ENCODE measurements at places on chromosomes 16 and 17. TPM values are rescaled to one million over a fixed set of nuclear protein-coding genes. Genes with fewer than 3 reads are reported as not detected.

Gene ROGDI
- 7.1 TPM for total RNA-seq

GRCh38 chr17:50903604-50904517, 37.7 kb upstream of the TOB1 start:
- no peak for DNase-seq
- no peaks in the 10 kb centered on the region for H3K36me3 ChIP-seq
- H3K4me3 ChIP-seq: peak overlapping the region; percentile 2
- peaks cover 30% of the 10 kb centered on the region for H3K4me1 ChIP-seq
- H3K27me3 ChIP-seq: peaks cover 7% of the 10 kb centered on the region
- H3K27ac ChIP-seq: peak overlapping the region; percentile 82

GRCh38 chr16:7315813-7316212, 16.8 kb upstream of the RBFOX1 start:
- DNase-seq: no peak
- H3K4me3 ChIP-seq: no peak overlapping the region
- H3K27ac ChIP-seq: no peak overlapping the region
- H3K27me3 ChIP-seq: no peaks in the 10 kb centered on the region
- H3K4me1 ChIP-seq: no peaks in the 10 kb centered on the region
- H3K36me3 ChIP-seq: no peaks in the 10 kb centered on the region

Gene E4F1
- 27.5 TPM for total RNA-seq

DNA sequence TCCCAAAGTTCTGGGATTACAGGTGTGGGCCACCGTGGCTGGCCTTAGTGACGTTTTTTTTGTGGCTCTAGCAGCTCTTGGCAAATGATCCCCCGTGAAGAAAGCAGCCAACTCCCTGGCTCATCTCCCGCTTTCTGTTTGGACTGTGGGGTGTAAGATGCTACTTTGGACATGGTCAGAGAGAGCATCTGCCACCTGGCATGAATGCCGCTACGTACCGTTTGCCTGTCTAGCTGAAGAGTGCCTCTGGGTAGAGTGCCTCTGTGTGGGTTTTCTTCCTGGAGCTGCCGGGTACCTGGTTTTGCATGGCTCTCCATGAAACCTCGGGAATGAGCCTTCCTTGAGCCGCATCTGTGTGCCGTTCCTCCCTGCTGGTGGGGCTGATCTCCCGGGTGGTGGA, 34.3 kb downstream of the NDEL1 start:
- no peaks in the 10 kb centered on the region for H3K4me1 ChIP-seq
- DNase-seq: no peak
- peaks cover 5% of the 10 kb centered on the region for H3K36me3 ChIP-seq
- no peak overlapping the region for H3K27ac ChIP-seq

GRCh38 chr16:14013571-14014283, 57.4 kb upstream of the MRTFB start:
- H3K4me1 ChIP-seq: no peaks in the 10 kb centered on the region
- DNase-seq: no peak
- peaks cover 13% of the 10 kb centered on the region for H3K27me3 ChIP-seq

GRCh38 chr17:16486373-16487250, 5.4 kb downstream of the LRRC75A start:
- no peaks in the 10 kb centered on the region for H3K4me1 ChIP-seq
- peaks cover 4% of the 10 kb centered on the region for H3K27me3 ChIP-seq
- no peak overlapping the region for H3K27ac ChIP-seq

DNA sequence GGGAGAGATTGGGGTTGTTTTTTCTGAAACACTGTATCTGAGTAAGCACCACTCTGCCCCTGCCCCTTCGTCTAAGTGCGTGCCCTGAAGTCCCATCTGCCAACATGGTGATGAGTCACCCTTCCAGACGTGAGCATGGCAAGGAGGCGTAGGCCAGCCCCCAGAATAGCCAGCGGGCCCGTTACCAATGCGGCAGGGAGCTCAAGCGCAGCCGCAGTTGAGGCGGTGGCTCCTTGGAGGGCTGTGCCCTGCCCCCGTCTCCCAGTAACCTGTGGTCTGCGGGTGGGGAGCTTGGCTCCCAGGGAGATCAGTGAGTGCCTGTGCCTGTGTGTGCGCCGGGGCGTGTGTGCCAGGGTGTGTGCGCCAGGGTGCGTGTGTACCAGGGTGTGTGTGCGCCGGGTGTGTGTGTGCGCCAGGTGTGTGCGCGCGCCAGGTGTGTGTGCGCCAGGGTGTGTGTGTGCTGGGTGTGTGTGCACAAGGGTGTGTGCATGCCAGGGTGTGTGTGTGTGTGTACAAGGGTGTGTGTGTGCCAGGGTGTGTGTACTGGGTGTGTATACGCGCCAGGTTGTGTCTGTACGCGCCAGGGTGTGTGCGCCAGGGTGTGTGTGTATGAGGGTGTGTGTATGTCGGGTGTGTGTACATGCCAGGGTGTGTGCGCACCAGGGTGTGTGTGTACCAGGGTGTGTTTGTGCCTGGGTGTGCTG, 98.6 kb upstream of the CHMP6 start:
- DNase-seq: peak; percentile 51
- peaks cover 39% of the 10 kb centered on the region for H3K4me1 ChIP-seq
- H3K4me3 ChIP-seq: peak overlapping the region; percentile 84
- H3K36me3 ChIP-seq: peaks cover 4% of the 10 kb centered on the region
- peak overlapping the region; percentile 94 for H3K27ac ChIP-seq

GRCh38 chr17:67157732-67158639, 87.0 kb downstream of the HELZ start:
- H3K4me3 ChIP-seq: peak overlapping the region; percentile 25
- peaks cover 34% of the 10 kb centered on the region for H3K4me1 ChIP-seq
- no peaks in the 10 kb centered on the region for H3K27me3 ChIP-seq
- H3K36me3 ChIP-seq: peaks cover 22% of the 10 kb centered on the region
- peak overlapping the region; percentile 40 for H3K27ac ChIP-seq
- no peak for DNase-seq

Gene SEPTIN12
- total RNA-seq: not detected

GRCh38 chr16:8675183-8676159, 1.1 kb downstream of the ABAT start:
- peaks cover 8% of the 10 kb centered on the region for H3K36me3 ChIP-seq
- H3K27me3 ChIP-seq: no peaks in the 10 kb centered on the region
- H3K4me1 ChIP-seq: peaks cover 7% of the 10 kb centered on the region
- peak; percentile 62 for DNase-seq

GRCh38 chr16:70157105-70157476, 16.5 kb upstream of the CLEC18C start:
- H3K36me3 ChIP-seq: peaks cover 30% of the 10 kb centered on the region
- no peaks in the 10 kb centered on the region for H3K4me1 ChIP-seq
- no peaks in the 10 kb centered on the region for H3K27me3 ChIP-seq

Gene ABCA9
- total RNA-seq: not detected

DNA sequence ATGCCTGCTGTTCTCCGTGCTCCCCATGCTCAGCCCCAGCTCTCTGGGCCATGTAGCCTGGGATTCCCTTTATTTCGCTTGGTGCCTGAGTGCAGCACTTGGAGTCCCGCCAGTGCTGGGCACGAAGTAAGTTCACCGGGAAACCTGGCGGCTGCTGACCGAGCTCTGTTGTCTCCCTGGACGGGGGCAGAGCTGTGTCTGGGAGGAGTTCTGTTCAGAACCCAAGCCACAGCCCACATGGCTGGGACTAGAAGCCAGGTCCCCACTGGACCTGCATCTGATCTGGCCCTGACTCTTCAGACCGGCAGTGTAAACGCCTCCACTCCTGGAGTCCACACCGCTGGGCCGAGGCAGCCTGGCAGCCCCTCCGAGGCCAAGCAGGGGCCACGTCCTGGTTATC, 37.5 kb upstream of the CIBAR2 start:
- H3K27ac ChIP-seq: no peak overlapping the region
- H3K4me1 ChIP-seq: peaks cover 5% of the 10 kb centered on the region
- no peak for DNase-seq
- no peak overlapping the region for H3K4me3 ChIP-seq

Gene CD7
- total RNA-seq: 61.8 TPM

Gene RCVRN
- total RNA-seq: not detected

DNA sequence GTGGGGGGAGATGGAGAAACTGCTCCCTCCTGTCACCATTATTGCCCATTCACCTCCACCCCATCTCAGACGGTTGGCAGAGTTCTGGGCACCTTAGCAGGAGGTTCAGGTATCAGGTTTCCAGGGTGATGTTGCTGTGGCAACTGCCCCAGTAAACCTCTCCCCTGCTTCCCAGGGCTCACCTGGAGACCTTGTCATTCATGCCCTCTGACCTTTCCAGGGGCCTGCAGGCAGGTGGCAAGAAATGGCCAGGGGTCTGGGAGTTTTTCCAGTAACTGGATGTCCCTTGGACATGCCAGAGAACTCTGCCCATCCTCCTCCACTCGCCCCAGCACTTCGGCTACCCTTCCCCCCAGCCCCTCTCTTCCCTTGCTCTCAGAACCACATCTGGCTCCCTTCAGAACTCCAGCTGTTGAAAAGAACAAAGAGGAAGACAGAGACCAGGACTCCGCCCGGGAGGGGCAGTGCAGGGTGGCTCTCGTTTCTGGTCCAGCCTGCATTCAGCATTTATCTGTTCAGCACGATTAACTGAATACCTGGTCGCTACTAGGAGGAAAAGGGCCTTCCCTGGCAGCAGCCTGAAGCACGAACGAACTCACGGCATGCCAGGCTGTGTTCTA, 8.5 kb downstream of the MLLT6 start:
- peaks cover 51% of the 10 kb centered on the region for H3K4me1 ChIP-seq
- no peaks in the 10 kb centered on the region for H3K27me3 ChIP-seq
- DNase-seq: no peak
- no peak overlapping the region for H3K27ac ChIP-seq

DNA sequence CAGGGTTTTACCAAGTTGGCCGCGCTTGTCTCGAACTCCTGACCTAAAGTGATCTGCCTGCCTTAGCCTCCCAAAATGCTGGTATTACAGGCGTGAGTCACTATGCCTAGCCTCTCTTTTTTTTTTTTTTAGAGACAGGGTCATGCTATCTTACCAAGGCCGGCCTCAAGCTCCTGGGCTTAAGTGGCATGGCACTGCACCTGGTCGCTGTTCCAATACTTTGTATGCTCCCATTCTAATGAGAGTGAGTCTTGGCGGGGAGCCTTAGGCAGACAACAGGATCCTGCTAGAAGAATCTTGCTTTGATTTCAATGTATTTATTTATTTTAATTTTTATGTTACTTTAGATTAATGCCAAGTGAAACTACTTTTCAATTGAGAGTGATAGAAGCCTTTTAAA, 21.9 kb downstream of the TOM1L2 start:
- H3K27ac ChIP-seq: no peak overlapping the region
- H3K27me3 ChIP-seq: no peaks in the 10 kb centered on the region
- no peak for DNase-seq
- H3K4me1 ChIP-seq: no peaks in the 10 kb centered on the region
- no peak overlapping the region for H3K4me3 ChIP-seq
- H3K36me3 ChIP-seq: no peaks in the 10 kb centered on the region

Gene KCTD19
- 0.67 TPM for total RNA-seq

DNA sequence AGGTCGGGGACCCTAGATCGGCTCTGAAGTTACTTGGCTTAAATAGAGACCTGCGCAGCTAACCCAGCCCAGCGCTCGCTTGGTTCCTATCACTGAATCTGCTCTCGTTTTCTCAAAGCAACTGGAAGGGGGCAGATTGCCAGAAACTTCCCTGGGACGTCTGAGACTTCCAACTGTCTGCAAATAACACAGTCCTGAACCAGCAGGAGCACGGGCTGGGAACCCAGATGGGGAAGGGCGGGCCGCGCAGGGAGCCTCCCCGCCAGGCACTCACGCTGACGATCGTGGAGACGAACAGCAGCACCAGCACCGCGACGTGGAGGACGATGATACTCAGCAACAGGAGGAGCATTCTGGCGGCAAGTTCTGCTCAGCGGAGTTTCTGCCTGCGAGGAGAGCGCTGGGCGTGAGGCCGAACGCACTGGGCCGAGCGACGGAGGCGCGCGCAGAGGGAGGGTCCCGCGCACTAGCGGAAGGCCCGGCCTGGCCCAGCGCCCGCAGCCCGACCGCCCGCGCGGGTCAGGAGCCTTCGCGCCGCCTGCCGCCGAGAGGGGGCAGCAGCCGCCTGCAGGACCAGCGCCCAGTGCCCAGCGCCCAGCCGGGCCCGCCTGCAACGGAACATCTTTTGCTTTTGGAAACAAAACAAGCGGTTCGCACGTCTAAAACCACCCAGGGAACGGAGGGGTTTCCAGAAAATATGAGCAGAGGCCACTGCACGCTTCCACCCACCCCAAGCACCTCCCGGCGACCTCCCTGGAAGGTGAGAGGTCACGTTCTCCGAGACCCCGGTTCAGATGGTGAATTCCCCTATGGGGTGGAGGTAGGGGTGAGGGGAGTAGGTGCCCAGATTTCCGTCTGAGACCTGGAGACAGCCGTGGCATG, 4.5 kb downstream of the PMP22 start:
- H3K36me3 ChIP-seq: no peaks in the 10 kb centered on the region
- H3K4me3 ChIP-seq: peak overlapping the region; percentile 78
- DNase-seq: peak; percentile 71
- H3K4me1 ChIP-seq: peaks cover 18% of the 10 kb centered on the region
- no peak overlapping the region for H3K27ac ChIP-seq

DNA sequence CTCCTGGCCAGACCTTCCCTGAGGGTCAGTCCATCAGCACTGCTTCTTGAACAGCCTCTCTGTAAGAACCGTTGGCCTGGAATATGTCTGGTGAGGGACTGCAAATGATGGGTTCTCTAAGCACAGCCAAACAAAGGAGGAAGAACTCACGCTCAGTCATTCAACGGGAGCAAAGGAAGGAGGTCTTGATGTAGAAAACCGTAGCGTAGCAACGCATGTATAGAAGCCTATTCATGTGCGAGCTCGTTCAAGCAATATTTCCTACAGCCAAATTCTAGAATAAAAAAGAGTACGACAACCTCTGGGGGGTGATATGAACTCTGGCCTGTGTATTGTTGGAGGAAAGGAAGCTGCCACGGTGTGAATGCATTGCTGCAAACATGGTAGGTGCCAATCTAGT, 64.2 kb downstream of the RGS9 start:
- peaks cover 4% of the 10 kb centered on the region for H3K36me3 ChIP-seq
- no peak overlapping the region for H3K4me3 ChIP-seq
- no peak for DNase-seq
- H3K4me1 ChIP-seq: peaks cover 5% of the 10 kb centered on the region
- no peaks in the 10 kb centered on the region for H3K27me3 ChIP-seq
- no peak overlapping the region for H3K27ac ChIP-seq

DNA sequence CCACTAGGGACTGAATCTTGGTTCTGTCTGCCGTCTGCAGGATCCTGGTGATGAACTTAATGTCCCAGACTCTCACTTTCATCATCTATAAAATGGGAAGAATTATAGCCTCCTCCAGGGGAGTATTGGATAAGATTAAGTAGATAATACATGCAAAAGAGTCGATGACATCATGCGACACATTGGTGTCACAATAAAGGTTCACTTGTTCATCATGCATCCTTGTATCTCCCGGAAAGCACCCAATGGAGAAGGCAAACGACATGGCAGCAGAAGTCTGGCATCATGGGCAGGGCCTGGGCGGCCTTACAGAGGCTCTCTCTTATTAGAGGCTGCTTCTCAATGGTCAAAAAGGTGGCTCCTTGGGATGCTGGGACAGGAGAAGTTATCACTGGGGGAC, 35.1 kb upstream of the CD300E start:
- DNase-seq: no peak
- no peak overlapping the region for H3K4me3 ChIP-seq
- H3K4me1 ChIP-seq: no peaks in the 10 kb centered on the region
- peaks cover 27% of the 10 kb centered on the region for H3K27me3 ChIP-seq
- H3K36me3 ChIP-seq: no peaks in the 10 kb centered on the region
